ENCODE measurements at places on chromosomes 13 and 19. TPM values are rescaled to one million over a fixed set of nuclear protein-coding genes. Genes with fewer than 3 reads are reported as not detected.

DNA sequence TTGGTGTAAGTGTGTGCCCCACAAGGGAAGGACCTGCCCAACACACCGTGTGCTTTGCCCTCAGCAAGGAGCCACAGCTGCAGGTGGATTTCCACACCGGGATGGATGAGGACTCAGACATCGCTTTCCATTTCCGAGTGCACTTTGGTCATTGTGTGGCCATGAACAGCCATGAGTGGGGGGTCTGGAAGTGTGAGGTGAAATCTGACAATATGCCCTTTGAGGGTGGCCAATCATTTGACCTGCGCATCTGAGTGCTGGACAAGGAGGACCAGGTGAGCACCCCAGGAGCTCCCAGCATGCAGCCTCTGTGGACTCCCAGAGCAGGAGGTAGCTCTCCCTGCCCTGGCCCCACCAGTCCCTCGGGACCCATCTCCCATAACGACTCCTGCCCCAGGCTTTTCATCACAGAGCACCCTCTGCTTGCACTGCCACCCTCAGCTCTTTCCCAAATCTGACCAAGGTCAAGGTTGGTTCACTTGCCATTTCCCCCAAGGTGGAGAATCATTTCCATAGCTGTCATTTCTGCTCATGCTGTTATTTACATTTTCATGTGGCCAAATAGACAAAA, 13.2 kb upstream of the EID2 start:
- DNase-seq, result no peak

- no peak for DNase-seq
Measured at GRCh38 chr13:107809125-107809524, 406.2 kb downstream of the LIG4 start.

DNA sequence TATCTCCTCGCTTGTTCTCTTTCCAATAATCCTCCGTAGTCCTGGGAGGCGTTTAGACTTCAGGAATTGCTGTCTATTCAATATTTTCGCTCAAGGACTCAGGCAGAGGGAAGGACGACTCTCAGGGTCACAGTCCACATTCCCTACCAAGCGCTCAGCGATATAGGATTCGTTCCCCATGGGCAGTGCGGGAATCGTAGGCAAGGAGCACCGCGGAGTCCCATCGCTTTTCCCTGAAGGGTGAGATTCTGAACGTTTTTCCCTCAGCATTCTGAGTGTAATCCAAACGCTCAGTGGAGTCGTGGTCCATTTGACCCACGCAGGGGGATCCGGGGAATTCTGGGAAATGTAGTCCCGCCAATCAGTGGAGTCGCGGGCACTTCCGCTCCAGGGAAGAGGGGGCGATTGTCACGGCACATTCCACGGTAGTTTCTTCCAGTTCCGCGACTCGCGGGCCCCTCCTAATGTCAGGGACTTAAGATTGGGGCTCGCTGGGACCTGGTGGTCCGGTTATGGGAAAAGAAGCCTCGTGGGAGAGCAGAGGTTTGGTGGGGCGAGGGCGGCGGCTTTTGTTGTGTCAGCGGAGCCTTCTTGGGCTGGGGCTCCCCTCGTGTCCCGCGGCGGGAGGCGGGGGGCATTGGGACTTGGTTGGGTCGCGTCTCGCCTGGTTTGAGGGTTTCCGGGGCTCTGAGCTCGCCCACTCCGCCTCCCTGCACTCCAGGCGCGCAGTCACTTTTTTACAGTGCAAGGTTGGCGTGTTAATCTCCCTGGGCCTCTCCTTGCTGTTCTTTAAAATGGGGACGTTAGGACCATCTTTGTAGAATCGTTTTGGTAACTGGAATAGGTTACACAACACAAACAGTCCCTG, at the start of gene ZNF234:
Gene ZNF234 (plus strand): TSS at position 364 of the 868 bp plus-strand sequence. CDS start 3,079 bp downstream, outside the sequence.
- peak; percentile 91 for DNase-seq

GRCh38 chr13:77752512-77753069, 55.1 kb downstream of the SLAIN1 start:
- no peak for DNase-seq

GRCh38 chr19:51735759-51736449, 12.1 kb upstream of the HAS1 start:
- peak; percentile 82 for DNase-seq

GRCh38 chr19:10395003-10395402, 8.3 kb downstream of the CDC37 start:
- DNase-seq, result no peak

DNA sequence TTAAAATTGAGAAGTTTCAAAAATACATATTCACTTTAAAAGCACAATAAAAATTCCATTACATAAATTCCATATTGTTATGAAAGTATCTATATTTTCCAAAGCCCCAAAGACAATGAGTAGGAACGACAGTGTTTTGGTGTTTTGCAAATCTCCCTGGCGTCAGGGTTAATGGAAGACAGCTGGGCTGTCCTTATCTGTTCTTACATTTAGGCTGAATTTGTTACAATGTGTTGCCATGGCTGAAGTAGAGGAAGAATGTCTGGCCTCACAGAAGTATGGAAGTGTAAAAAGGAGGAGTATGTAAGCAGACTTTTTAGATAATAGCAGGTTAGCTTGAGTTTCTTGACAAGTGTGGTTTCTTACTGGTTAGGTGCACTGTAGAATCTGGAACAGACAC, 124.4 kb upstream of the SPATA13 start:
- DNase-seq, result no peak

- no peak for DNase-seq
Measured at GRCh38 chr13:48715977-48716376, 62.2 kb downstream of the CYSLTR2 start.

DNA sequence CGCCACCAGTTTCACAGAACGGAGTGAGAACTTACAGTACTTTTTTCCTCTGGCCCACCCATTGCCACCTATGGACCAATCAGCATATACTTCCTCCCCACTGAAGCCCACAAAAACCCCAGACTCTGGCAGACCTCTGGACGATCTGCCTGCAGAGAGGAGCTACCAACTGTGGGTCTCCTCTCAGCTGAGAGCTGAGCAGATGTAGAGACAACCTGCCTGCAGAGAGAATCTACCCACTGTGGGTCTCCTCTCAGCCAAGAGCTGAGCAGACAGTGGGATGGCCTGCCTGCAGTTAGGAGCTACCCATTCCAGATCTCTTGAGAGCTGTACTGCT, 69.7 kb downstream of the PIBF1 start:
- no peak for DNase-seq

DNA sequence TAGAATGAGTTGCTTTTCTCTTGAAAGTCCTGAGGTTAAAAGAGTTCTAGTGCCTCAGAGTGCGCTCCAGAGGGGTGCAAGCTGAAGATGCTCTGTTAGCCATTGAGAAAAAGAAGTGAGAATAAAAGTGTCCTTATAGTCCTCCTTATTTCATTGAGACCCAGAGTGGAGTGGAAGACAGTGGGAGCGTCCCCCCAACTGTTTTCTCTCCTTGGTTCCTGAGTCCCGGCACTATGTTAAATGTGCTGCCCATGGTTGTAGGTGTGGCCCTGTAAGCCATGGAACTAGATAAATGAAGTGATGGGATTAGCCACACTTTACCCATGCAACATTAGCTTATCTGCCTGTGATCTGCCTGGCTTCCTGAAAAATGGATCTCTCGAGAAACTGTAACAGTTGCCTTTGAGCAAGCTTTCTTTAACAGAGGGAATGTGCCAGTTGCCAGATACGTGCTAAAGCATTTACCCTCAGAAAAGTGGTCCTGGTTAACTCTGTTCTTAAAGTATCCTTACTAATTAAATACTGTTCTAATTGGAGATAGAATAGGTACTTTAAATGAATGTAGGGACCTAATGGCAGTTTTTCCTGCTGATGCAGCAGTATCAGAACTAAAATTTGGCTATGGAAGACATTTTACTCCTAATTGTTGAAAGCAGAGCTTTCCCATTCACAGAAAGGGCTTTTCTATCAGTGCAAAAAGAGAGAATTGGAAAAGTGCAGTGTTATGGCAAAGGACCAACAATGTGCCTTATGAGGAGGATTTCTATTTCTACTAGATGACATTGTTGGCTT, 21.4 kb upstream of the PSG9 start:
- DNase-seq, result no peak

DNA sequence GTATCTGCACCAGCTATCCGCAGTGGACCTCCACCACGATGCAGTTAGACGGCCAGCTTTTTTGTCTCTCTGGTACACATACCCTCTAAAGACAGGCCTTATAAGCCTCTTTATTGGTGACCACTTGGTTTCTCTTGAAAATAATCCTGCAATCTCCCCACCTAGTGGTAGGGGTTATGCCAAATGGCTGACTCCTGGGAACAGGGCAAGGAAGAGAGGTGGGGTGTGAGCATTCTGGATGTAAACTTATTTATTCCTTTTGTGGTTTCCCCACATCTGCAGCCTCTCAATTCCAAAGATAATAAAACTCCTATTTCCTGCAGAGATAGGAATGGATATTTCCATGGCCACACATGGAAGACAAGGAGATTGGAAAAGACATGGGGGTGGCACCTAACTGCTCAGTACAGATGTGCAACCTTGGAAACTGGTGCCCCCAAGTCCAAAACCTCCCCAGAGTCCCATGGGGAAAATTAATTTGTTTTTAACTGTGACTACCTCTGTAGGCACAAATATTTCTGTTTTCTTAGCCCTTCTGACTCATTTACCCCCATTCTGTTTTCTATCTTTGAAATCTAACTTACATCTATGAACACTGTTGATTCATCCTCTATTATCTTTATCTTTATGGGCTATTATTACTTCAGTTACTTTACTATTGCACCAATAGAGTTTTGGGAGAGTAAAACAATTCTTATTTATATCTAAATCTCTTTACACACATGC, 112.7 kb upstream of the TSHZ3 start:
- DNase-seq, result no peak

GRCh38 chr19:32268381-32268780, 77.0 kb upstream of the ZNF507 start:
- DNase-seq, result no peak

- DNase-seq, result no peak
Measured at GRCh38 chr19:29013988-29014387, 199.0 kb downstream of the UQCRFS1 start.

- DNase-seq, result no peak
Measured at GRCh38 chr13:25276748-25277147, 10.5 kb downstream of the MTMR6 start.

- DNase-seq, result no peak
Measured at GRCh38 chr13:112894423-112894672, 74.7 kb upstream of the MCF2L start.

GRCh38 chr19:58394821-58395219, 636 bp upstream of the RNF225 start:
- no peak for DNase-seq

- no peak for DNase-seq
Measured at GRCh38 chr13:76735641-76736040, 150.6 kb downstream of the KCTD12 start.

- DNase-seq, result no peak
Measured at GRCh38 chr19:44600466-44600865, 12.9 kb upstream of the IGSF23 start.

- no peak for DNase-seq
Measured at GRCh38 chr19:15317392-15318071, 14.8 kb downstream of the BRD4 start.

GRCh38 chr13:41742917-41743552, 217.9 kb downstream of the VWA8 start:
- DNase-seq, result no peak

GRCh38 chr19:18603255-18603957, 3.2 kb downstream of the CRLF1 start:
- no peak for DNase-seq

- no peak for DNase-seq
Measured at GRCh38 chr13:101452519-101453485, at the start of gene ITGBL1. Gene ITGBL1, plus strand, starts transcription at chr13:101452675. Its CDS starts 159 bp downstream, at chr13:101452834.

GRCh38 chr19:1279782-1280341, 4.5 kb downstream of the FAM174C start:
- peak; percentile 92 for DNase-seq

GRCh38 chr13:100809129-100809390, 134.5 kb upstream of the TMTC4 start:
- no peak for DNase-seq

- DNase-seq, result peak; percentile 93
Measured at GRCh38 chr19:2474232-2475017, 1.5 kb upstream of the GADD45B start.

DNA sequence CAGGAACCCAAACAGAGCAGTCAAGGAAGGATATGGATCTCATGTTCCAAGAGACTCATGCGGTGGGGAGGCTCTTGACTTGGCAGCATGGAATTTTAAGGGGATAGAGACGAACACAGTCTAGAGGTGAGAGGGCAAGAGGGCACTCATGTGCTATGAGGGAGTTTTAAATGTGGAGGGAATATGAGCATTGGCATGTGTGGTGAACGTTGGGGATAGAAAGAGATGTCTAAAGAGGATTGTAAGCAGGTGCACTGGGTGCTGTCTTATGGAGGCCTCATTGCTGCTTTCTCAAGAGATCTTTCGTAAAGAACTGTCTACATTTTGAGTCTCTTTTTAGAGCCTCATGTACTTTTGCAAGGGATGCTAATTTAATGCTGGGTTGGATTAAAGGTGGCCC, 600.3 kb upstream of the GPC6 start:
- DNase-seq, result no peak

Gene ASF1B
- total RNA-seq, result 1.9 TPM

Gene GPC6
- total RNA-seq, result 8.4 TPM

Gene XAB2
- 42.3 TPM for total RNA-seq

Gene ZNF577
- 9.4 TPM for total RNA-seq

Gene MISP3
- total RNA-seq, result 6.7 TPM

Gene RNASEH2B
- 46.5 TPM for total RNA-seq

Gene SULT2A1
- not detected for total RNA-seq

Gene CEACAM1
- total RNA-seq, result 13.1 TPM

Gene SLC25A23
- total RNA-seq, result 51.4 TPM

Gene ZNF444
- total RNA-seq, result 37.3 TPM

Gene MAST1
- total RNA-seq, result not detected

Gene C19orf33
- 63.0 TPM for total RNA-seq

Measured in upper lobe of right lung (tissue), 1 donor.